ENCODE measurements at places on chromosomes 4 and X.

DNA sequence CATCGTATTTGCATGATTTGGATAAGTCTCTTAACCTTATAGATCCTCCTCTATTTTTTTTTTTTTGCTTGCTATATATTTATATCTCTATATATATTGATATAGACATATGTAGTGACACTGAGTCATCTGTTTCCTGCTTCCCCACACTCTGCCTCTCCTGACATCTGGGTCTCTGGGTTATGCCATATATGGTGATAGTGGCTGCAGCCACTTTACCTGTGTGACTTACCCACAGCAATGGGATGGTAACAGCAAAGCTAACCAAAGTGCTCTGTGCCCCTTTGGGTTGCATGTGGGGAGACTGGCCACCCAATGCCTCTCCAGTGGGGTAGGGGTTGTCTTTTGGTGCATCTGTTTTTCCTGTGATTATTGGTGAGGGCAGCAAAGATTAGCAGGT lies 14.5 kb downstream of the CMC4 start:
- DNase-seq: no peak

DNA sequence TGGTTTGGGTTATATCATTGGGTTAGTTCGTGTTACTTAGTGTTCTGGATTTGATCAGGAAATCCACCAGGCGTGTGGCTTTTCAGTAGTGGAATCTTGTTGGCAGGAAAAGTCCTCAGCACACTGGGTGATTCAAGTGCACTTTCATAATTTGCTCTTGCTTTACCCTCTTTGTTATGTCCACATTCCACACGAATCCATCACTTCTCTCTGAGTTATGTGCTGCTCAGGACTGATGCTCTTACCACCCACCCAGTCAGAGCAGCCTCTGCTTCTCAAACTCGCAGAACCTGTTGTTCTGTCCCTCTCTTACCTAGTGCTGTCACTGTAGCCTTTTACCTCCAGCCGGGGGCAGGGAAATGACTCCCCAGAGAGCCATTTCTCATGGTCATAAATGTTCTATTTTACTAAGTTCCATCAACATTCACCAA lies 37.2 kb upstream of the SCRG1 start:
- no peak for DNase-seq

DNA sequence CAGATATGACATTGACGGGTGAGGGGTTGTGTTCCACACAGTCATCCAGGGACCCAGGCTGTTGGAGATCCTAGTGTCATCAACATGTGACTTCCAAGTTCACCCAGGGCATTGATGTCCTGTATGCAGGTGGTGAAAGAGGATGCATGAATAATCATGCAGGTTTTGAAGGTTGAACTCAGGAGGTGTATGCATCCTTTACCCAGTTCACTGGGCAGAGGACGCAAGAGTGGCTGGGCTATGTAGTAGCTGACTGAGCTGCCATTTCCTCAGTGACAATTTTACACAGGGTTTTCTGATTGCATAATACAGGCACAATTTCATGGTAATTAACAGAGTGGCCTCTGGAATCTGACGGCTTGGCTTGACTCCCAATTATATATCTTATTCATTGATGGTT lies 323.0 kb downstream of the HS3ST1 start:
- DNase-seq: no peak

DNA sequence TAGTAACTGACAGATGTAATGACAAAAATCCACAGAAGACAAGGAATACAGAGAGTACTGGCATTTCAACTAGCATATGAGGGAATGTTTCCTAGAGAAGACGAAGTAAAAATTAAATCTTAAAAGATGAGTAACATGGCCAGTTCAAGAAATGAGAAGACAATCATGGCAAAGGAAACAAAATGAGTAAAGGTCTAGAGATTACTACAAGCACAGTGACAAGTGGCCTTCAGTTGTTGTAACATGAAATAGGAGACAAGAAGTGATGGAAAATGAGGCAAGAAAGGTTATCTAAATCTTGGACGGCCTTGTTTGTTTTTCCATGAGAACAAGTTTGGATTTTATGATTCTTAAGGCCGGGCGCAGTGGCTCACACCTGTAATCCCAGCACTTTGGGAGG lies 81.0 kb downstream of the PPA2 start:
- no peak for DNase-seq

DNA sequence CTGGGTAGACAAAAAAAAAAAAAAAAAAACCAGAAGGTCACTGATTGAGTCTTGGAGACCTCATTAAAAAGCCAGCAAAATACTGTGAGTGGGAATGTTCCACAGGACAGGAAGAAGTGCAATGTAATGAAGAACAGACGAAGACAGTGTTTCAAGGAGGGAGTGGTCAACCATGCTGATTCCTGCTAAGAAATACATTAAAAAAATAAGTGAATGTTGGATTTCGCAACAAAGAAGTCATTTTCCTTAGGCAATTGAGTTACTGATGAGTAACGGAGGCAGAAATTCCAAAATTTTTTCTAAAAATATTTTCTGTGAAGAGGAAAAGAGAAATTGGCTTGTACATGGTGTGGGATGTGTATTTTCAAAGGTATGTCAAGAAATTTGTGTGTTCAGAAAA lies 94.3 kb upstream of the FAM47B start:
- DNase-seq: no peak
